Activated CD4-positive, alpha-beta T cell treated with anti-CD3 and anti-CD28 coated beads, Interleukin-2, amount 10 ng/mL, durations not matched to agents 7 days and 5 days (primary cell): ENCODE measurements at places on chromosomes 16 and 17.

- DNase-seq: no peak
Measured at GRCh38 chr17:38897176-38897575, 27.3 kb downstream of the LASP1 start.

DNA sequence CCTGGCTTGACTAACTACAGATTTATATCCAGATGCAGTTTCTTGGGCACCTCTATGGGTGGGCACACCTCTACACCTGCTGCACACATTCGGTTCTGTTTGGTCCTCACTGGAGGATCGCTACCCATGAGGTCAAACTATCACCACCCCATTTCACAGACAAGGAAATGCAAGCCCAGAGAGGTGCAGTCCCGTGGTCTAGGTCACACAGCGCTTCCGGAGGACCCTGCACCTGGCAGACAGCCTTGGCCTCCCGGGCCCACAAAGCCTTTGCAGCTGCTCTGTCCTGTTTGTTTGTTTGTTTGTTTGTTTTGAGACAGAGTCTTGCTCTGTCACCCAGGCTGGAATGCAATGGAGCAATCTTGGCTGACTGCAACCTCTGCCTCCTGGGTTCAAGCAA, 39.3 kb upstream of the JPH3 start:
- DNase-seq: no peak

DNA sequence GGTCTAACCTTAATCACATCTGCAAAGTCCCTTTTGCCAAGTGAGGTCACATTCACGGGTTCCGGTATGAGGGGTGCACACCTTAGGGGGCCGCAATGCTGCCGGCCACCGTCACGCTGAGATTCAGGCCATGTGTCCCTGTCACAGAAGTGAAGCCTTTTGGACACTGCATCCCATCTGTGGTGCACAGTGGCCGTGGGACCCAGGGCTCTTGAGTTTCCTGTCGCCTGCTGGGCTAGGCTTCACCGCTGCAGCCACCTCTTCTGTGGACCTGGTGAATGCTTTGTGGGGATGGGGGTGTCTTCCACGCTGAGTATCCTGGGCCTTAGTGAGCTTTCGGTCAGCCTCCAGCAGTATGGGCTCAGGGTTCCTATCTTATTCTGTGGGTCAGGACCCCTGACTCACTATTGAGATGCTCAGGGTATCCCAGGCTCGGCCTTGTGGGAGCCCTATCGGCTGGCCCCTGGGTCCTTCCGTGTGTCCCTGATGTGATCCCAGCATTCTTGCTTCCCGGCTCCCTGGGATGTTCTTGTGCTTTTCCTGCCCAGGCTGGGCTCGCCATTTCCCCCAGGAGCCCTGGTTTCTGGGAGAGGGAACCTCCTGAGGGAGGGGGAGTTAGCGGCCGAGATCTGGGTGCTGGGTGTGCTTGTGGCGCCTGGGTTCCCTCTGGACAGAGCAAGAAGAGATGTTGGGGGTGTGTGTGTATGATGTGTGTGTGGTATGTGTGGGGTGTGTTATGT, 4.9 kb upstream of the SLC38A10 start:
- DNase-seq: no peak

DNA sequence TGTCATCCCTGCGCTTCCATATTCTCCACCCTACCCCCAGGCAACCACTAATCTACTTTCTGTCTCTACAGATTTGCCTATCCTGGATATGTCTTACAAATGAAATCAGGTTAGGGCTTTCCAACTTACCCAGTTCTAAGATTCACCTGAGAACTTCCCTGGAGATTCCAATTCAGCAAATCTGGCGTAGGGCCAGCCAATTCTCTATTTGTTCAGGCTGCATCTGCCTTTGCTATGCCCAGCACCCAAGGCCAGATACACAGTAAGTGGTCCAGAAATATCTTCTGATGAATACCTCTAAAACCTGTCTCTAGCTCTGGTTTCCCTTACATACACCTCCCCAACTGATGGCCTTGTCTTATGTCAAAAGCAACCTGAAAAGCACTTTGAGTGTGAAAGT, 10.4 kb upstream of the CTCF start:
- no peak for DNase-seq

DNA sequence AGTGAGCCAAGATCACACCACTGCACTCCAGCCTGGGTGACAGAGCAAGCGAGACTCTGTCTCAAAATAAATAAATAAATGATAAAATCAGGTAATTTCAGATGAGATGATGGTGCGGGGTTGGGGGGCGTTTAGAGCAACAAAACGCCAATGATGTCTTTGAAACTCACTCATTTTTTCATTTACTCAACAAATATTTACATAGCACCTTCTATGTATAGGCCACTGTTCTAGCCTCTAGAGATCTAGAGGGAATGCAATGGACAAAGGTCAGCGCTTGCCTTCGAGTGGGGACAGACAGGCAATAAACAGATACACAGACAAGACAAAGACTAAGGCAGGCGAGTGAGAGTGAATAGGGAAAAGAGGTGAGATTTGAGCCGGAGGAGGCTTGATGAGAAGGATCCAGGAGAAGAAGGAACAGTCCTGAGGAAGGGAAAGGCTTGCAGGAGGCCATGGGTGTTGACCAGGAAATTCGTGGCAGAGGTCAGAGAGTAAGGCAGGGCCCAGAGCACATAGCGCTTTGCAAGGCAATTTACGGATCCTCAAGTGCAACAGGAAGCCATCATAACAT, 14.1 kb downstream of the ALDH3A1 start:
- DNase-seq: no peak

GRCh38 chr16:66902648-66903543, 15.8 kb downstream of the CDH16 start:
- DNase-seq: no peak

DNA sequence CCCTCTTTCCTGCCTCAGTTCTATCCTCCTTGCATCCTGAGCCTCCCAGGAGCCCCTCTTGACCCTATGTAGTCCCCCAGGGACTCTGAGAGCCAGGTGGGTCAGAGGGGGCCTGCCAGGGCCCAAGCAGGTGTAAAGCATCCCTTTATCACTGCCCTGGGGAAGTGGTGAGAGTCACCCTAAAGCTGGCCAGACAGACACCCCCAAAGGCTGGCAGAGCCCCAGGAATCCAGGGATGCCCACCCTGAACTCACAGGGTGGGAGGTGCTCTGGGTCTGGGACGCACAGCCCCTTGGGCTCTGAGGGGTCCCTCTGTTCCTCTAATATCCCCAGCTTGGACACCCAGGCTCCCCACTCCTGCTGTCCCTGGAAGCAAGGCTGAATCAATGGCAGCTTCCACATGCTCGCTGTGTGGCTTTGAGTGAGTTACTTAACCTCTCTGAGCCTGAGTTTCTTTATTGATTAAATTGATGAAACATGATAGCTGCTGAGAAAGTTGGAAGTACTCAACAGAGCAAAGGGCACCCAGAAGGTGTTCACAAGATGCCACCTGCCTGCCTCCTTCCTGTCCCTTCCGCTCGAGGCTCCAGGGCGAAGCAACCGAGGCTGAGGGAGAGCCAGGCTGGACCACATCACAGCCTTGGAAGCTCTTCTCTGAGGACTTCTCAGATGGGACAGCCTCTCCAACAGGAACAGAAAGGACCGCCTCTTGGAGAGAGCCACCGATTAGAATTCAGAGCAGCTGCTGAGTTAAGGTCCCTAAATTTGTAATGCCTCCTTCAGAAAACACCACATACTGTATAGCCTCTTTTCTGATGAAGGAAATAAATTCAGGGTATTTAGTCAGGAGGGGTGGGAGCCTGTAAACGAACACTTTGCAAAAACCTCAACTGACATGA, 67.1 kb upstream of the DOC2B start:
- DNase-seq: peak; percentile 3

DNA sequence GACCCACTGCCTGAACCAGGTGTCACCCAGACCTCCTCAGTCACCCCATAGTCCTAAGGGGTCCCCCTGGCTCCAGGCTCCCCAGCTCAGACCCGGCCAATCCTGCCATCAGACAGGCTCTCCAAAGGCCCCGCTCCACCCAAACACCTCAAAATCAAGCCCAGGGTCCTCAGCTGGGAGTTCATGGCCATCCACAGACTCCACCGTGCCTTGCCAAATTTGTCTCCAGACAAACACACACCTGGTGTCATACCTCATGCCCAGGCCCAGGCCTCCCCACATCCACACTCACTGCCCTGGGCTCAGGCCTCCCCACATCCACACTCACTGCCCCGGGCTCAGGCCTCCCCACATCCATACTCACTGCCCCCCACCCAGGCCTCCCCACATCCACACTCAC, 12.5 kb downstream of the RPH3AL start:
- no peak for DNase-seq

- no peak for DNase-seq
Measured at GRCh38 chr17:158379-158778, 21.0 kb downstream of the SCGB1C2 start.

GRCh38 chr17:50638966-50639713, 4.5 kb downstream of the ABCC3 start:
- no peak for DNase-seq

- no peak for DNase-seq
Measured at GRCh38 chr16:53291757-53292392, 142.4 kb upstream of the RBL2 start.

DNA sequence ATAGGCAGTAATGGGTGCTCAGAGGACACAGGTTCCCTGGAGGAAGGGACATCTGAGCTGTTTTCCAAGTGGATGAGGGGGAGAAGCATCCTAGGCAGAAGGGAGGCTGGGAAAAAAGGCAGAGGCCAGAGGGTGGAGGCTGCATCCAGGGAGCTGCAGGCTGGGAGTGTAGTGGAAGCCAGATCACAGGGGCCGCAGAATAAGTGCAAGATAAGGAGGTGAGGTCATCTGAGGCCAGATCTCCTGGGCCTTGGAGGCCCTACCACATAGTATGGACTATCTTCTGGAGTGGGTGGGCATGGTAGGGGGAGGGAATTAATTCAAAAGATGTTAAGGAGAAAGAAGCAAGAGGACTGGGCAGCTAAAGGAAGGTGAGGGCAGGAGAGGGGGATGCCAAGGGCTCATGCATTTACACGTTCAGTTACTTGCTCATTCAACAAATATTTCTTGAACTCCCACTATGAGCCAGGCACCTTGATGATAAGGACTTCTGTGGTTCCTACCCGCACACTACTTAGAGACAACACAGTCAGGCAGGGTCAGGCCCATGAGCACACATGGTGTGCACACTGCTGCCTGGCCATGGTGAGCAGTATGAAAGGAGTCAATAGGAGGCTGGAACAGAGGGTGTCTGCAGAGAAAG, 2.4 kb upstream of the RIPOR1 start:
- no peak for DNase-seq

GRCh38 chr16:51708861-51709260, 557.8 kb upstream of the SALL1 start:
- DNase-seq: no peak

- no peak for DNase-seq
Measured at GRCh38 chr17:73091410-73091769, 1.1 kb downstream of the SLC39A11 start.
